Dermis blood vessel endothelial cell (primary cell): ENCODE measurements at places on chromosomes 13 and 19. TPM values are rescaled to one million over a fixed set of nuclear protein-coding genes. Genes with fewer than 3 reads are reported as not detected.

Gene WDR62
- total RNA-seq: 2.2 and 8.0 TPM in 2 replicates

Gene NAPSA
- total RNA-seq: not detected in 2 replicates

Gene MYCBP2
- 169 and 214 TPM in 2 replicates for total RNA-seq

Gene ASPDH
- not detected in 2 replicates for total RNA-seq

Gene TSSK6
- 0.68 and 1.4 TPM in 2 replicates for total RNA-seq

Gene NKG7
- total RNA-seq: not detected in 2 replicates

Gene TPTE2
- not detected in 2 replicates for total RNA-seq

- DNase-seq: no peak
These were observed 1507.5 kb downstream of the OLFM4 start for GRCh38 chr13:54536112-54536511.

DNA sequence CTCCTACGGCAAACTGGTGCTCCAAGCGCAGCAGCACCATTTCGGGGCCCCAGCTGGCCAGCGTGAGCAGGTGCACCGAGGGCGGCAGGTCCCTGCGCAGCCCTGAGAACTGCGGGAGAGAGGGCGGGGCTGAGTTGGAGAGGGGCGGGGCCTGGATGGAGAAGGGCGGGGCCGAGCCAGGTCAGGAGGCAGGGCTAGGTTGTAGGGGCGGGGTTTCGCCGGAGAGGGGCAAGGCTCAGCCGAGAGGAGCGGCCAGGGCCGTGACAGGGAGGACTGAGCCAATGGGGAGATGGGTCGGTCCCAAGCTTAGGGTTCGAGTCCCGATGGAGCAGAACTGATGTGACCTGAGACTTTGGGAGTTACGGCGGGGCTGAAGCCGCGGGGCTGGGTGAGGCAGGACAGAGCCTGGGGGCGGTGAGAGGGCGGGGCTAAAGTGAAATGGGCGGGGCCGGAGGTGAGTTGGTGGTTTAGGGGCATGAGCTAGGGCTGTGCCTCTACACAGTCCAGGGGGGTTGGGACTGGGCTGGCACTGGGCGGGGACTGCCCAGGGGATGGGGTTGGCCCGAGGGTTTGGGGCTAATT, 19.0 kb downstream of the MAN2B1 start:
- DNase-seq: peak; percentile 56

DNA sequence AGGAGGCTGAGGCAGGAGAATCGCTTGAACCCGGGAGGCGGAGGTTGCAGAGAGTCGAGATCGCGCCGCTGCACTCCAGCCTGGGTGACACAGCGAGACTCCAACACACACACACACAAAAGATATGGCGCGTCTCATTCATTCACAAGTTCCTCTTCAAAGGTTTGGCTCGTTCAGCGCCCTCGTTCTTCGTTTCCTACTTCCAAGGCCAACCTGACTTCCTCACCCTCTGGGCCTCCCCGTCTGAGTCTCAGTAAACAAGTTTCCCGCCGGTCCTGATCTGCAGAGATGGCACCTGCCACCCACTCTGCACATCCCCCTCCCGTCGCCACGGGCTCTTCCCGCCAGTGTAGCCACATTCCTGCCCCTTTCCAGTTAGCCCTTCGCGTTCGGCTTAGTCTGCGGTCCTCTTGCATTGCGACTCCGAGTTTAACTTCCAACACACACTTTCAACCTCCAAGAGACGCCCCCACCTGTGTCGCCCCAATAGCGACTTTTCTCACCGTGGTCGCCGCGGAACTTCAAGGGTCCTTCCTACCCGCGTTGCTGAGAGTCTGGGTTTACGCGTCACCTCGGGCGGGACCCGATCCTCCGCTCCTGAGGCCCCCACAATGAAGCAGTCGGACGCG, 1.3 kb upstream of the BSG start:
- DNase-seq: peak; percentile 61

- peak; percentile 77 for DNase-seq
These were observed 11.0 kb upstream of the CA11 start for GRCh38 chr19:48656840-48657474.

- DNase-seq: no peak
These were observed 39.7 kb upstream of the SLC7A9 start for GRCh38 chr19:32909257-32909656.

- no peak for DNase-seq
These were observed 322.7 kb upstream of the NBEA start for GRCh38 chr13:34619326-34619725.

DNA sequence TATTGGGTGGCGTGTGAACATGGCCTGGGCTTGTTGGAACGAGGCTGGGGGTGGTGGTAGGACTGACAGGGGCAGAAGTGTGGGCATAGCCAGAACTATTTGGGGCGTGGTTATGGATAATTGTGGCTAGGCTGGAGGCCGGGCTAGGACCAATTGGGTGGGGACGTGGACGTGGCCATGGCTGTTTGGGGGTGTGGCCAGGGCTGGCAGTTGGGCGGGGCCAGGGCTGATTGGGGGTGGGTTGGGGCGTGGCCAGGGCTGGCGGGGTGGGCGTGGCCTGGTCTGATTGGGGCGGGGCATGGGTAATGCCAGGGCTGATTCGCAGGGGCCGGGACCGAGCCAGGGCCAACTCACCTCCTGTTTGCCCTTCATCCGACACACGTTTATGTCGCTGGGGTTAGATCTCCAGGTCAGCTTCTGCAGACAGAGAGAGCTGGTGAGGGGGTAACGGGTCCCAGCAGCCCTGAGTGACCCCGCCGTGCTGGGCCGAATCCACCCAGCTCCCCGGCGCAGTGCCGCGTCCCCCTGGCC, 2.8 kb downstream of the SEMA6B start:
- peak; percentile 90 for DNase-seq

DNA sequence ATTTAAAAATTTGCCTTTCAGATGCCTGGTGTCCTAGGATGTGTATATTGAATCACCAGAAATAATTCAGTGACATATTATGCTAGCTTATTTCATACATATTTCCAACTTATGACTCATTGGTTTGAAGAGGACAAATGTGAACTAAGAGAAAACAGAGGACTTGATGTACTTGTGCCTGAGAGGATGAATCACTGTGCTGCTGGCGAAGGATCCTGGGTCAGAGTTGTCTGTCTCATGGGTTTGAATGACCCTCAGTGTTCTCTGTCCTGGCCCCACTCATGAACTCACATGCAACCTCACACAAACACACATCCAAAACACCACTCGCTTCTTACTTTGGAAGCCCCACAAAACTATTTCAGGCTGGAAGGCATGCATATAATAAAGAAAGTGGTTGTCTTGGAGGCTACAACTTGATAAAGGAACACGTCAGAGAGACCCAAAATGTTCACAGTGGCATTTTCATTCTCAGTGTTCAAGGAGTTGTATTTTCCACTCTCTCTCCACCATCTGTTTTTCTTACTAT, 129.0 kb upstream of the SPRY2 start:
- DNase-seq: peak; percentile 84

DNA sequence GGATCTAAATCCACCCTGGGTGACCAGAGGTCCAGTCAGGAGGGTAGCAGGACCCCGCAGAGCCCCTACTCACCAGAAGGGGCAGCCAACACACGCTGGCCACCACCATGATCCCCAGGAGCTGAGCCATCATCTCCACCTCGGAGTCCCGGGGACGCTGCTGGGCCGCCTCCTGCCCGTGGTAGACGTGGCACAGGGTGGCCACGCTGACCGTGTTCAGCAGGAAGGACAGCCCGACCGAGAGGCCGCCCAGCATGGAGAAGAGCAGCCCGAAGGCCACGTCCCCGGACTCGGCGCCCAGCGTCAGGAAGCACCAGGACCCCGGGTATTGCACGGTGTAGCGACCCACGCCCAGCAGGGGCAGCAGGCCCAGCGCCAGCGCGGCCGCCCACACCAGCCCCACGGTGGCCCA, 6.9 kb downstream of the TBXA2R start:
- peak; percentile 33 for DNase-seq

DNA sequence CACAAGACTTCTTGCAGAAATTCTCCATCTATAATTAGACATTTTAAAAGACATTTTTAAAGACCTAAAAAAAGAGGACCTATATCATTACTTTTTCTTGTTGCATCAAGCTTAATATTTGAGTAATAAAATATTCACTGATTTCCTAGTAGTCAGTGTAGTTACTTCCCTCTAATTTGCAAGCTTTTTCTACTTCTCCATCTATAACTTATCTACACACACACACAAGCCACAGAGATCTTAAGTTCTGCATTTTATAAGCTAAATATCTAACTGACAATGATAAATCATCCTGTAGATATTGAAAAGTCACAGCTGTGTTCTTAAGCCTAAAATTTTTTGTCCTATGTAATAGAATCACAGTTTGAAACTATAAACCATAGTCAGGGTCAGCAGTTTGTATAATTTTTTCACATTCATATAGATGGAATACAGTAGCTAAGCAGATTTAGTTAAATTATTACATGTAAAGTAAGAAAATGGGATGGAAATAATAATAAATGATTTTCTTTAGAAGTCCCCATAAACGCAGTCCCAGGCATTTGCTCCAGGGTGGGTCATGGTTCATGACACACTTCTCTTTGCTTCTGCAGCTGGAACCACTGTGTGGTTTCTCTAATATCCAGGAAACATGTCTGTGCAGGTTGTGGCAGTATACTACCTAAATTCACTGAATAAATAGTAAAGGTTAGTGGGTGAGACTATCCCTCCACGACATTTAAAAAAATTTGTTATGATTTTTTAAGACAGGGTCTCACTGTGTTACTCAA, 60.2 kb downstream of the ESD start:
- no peak for DNase-seq

DNA sequence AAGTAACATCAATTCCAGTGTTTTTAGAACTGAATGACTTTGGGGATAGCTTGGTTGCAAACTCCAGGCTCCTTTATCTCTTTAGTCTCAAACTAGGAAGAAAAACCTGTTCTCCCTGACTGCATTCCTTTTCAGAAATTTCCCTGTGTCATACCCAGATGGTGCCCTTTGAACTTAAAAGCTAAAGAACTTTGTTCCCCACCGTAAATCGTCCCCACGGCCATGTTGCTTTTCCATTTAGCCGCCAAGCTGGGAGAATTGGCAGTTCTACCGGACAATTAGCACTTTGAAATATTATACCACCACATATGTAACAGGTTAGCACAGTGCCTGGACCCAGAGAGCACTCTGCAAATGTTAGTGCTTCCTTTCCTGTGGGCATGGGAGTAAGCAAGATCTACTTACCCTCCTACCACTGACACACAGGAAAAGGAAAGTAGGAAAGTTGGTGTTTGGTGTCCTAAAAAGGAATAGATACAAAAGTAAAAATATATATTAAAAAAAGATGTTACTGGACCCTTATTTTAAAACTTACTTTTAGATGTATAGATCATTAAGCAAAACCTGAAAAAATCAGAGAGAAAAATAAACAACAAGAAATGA, 191.9 kb upstream of the MIR17HG start:
- no peak for DNase-seq

DNA sequence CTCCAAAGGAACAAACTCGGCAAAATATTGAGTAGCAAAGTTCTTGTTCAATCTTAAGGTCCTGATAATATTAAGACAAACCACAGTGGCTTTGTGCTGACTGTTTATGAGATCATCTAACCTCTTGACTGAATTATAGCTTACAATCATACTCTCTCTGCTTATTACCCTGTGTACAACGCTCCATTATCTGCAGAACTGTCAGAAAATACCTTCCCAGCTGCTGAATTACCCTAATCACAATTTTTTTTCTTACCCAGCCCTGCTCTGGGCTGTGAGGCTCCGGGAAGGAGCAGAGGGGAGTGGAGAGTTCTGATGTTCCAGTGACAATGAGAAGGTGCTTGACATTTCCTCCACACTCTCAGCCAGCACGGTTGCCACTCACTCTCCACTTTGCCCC, 64.8 kb downstream of the DCT start:
- no peak for DNase-seq

- no peak for DNase-seq
These were observed 9.2 kb upstream of the ZNF627 start for GRCh38 chr19:11587975-11588631.

DNA sequence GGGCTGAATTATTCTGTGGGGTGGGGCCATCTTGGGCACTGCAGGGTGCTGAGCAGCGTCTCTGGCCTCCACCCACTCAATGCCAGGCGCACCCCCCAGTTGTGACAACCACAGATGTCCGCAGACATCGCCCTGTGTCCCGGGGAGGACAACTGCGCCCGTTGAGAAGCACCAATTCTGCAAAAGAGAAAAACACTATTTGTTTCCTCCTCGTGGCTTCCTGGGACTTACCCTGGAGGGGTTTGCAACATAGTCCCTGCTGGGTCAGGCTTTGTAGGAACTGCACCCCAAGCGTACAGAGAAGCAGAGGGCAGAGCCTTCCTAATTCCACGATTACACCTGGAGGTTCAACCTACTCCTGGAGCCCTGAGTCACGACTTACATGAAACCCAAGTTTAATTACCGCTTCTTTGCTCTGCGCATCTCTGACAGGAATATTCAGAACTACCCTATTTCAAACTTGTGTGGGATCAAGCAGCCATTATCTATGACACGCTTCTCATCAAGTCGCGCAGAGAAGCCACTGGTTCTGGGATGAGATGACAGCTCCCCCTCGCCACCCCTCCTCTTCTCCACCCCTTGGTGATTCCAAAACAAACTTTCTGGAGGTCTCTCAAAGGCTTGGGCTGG, 11.1 kb upstream of the SLC39A3 start:
- DNase-seq: no peak

DNA sequence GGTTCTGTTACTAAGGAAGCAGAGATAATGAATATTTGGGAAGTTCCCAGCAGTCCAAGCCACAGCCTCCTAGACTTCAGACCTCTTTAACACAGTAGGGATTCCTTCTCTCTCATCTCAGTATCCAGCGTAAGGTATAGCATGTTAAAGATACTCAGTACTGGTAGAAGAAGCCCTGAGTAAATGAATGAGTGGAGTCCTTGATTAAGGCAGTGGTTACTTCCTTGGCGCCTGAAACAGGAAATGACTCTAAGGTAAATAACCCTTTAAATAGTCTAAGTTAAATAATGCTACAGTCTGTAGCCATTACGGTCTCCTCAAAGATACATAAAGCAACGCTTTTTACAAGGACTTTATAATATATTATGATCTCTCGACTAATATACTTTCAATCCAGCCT, 650.8 kb upstream of the MIR17HG start:
- DNase-seq: no peak

DNA sequence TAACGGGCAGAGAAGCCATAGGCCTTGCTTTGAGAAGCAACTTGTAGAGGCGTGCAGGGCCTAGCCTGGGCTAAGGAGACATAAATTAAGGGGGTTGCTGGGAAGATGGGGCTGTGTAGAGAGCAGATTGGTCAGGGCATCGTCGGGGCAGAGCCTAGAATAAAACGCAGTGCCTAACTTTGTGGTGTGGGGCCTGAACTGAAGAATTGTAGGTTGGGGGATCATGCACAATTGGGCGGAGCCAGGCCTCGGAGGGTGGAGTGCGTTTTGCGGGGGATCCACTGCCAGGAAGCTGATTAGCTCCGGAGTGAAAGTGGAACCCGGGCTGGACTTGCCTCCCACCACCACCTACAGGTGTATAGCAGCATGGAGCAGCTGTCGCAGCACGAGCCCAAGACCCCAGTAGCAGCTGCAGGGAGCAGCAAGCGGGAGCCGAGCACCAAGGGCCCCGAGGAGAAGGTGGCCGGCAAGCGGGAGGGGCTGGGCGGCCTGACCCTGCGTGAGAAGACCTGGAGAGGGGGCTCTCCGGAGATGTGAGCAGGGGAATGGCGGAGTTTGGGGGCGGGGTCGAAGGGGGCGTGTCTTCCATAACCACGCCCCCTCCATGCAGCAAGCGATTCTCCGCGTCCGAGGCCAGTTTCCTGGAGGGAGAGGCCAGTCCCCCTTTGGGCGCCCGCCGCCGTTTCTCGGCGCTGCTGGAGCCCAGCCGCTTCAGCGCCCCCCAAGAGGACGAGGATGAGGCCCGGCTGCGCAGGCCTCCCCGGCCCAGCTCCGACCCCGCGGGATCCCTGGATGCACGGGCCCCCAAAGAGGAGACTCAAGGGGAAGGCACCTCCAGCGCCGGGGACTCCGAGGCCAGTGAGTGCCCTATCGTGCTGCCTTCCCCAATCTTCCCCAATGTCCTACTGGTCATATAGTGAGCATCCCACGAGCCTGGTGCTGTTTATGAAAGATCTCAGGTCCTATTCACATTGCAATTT, 13.8 kb downstream of the DNASE2 start:
- peak; percentile 70 for DNase-seq
